ENCODE measurements at places on chromosomes 2 and 18. TPM values are rescaled to one million over a fixed set of nuclear protein-coding genes. Genes with fewer than 3 reads are reported as not detected.

DNA sequence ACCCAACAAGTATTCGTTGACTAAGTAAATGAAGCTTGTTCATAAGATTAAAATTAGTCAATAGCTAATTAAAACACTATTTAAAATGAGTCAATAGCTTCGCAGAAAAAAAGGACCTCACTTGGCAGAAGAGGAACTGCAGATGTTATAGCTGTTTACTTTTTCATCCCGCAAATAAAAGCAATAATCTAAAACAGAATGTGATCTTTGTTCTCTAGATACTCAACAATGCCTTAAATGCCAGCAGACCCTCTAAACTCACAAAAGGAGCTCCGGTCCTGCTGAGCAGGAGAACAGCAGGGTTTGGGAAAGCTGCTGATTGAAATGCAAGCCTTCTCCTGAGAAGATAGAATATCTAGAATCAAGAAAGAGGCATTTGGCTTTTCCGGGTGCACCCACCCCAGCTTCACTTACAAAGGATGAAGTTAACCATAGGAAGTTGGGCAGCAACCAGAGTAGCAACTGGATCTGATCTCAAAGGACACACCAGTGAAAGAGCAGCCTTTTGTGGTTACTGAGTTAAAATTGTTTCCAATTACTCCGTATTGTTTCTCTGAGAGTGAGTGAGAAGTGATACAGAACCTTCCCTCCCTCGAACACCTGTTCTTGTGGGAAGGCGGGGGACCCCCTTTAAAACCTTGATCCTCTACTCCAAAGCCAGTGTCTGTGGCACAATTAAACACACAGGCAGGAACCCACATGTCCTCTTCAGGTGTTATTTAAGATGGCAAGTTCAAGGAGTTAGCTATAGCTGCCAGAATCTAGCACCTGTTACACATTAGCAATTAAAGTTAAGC lies 6.8 kb downstream of the CCBE1 start:
- DNase-seq = no peak

DNA sequence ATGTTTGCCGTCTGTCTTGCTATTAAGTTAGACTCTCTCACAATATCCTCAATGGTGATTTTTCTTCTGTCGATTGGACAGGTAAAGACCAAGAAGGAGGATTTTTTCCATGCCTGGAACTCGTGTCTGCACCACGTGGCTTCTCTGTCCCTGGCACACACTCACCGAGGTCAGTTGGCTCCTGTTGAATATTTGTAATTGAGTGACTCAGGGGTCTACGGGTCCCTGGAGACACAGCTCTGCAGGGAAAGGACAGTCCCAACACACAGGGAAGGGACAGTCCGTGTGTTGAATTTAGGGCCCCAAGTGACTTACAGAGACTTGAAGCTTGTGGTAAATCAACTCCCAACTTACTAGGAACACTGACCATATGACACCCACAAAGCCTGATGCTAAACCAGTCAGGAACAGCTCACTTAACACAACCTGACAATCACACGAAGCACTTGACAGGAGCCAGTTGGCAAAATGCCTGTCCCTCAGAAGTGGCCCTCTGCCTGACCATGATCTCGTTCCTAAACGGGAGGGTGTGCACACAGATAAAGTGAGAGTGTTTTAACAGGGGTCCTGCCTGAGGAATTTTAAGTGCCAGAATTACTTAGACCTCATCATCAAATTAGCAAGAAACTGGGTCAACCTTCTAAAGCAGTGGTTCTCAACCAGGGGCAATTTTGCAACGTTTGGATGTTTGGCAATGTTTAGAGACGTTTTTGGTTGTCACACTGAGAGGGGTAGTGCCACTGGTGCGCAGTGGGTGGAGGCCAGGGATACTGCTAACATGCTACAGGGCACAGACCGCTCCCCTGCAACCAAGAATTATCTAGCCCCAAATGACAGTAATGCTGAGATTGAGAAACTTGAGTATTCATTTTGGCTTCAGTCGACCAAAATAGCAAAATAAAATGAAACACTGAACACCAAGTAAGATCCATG lies 88.9 kb upstream of the BCL2L11 start:
- DNase-seq = no peak

DNA sequence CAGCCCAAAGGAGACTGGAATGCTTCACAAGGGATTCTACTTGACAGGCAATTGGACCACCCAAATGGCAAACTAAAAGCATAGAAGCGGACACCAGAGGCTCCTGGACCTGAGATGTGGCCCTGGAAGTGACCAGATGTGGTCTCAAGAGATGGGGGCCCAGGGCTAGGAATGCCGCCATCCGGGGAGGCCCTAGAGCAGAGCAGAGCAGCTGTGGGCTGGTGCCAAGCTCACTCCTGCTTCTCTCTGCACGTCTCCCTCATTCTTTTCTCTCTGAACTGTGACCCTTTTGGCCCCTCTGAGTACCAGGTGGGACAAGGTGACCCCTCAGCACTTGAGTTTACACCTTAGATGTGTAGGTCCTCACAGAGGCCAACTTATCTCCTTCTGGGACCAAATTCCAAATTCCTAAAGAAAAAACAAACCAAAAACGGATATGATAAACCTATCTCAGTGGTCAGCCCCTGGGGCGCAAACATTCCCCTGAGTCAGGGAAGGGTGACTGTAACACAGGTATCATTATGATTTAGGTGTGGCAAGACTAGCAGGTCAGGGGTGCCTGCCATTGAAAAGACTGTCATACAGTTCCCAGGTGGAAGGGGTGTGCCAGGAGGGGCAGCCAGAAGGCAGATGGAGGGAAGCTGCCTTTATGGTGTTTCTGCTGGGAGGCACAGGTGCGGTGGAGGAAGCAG lies 6.5 kb upstream of the IL1R2 start:
- DNase-seq = no peak

DNA sequence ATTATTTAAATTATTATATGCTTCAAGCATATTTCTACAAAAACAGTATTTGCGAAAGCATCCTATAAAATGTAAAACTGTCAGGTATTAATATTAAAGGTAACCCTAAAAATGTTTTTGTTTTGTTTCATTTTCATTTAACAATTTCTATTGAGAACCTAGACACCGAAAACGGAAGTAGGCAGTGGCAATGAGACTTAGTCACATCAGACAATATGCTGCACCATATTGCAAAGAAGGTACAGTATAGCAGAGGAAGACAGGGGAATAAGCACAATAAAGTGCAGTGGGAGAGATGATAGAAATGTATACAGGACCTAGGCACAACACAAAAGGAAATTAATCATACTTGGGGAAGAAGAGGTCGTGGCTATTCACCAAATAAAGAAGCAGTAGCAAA lies 12.2 kb downstream of the SCN1A start:
- no peak for DNase-seq

DNA sequence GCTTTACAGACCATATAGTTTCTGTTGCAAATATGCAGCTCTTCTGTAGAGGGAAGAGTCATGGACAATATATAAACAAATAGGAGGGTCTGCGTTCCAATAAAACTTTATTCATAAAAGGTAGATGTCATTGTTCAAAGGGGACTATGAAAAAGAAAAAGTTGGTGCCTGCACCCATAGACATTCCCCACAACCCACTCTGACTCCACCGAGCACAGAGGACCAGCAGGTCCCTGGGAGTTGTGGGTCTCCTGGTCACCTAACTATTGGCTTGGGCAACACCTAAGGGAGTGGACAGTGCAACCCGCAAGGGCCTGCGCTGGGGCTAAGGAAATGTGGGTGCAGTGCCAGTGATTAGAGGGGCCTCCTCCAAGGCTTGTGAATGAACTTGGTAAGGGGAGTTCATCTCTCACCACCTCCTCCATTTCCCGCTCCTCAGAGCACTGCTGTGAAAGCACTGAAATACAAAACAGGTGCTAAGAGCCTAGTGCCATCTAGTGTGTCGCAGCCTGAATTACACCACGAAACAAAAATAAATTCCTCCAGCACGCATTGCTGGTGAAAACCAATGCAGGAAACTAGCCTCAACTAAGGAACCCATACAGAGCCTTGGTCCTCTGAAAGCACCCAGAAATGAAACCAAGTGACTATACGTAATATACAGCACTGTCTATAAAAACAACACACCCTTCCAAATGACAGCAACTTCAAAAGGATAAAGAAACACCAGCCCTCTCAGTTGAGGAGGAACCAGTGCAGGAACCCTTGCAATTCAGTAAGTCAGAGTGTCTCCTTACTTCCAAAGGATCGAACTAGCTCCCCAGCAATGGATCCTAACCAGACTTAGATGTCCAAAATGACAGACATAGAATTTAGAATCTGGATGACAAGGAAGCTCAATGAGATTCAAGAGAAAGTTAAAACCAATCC lies 166.6 kb downstream of the RNF144A start:
- no peak for DNase-seq

The TRMT61B gene
- polyA plus RNA-seq = 30.2 TPM

The KLF11 gene
- 13.3 TPM for polyA plus RNA-seq

The MYL1 gene
- polyA plus RNA-seq = 0.06 TPM

The TCF23 gene
- polyA plus RNA-seq = 0.93 TPM
